ENCODE measurements at places on chromosomes 1 and 21.

- DNase-seq: no peak
These were observed 1092.2 kb downstream of the PLA2G4A start for GRCh38 chr1:187920976-187921375.

DNA sequence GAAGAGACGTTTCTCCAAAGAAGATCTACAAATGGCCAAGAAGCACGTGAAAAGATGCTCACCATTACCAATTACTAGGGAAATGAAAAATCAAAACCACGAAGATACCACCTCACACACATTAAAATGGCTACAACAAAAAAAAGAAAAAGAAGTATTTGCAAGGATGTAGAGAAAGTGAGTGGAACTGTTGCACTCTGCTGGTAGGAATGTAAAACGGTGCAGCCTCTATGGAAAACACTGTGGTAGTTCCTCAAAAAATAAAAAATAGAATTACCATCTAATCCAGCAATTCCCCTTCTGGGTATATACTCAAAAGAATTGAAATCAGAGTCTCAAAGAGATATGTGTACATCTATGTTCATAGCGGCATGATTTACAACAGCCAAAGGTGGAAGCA lies 115.4 kb upstream of the EDN2 start:
- no peak for DNase-seq

DNA sequence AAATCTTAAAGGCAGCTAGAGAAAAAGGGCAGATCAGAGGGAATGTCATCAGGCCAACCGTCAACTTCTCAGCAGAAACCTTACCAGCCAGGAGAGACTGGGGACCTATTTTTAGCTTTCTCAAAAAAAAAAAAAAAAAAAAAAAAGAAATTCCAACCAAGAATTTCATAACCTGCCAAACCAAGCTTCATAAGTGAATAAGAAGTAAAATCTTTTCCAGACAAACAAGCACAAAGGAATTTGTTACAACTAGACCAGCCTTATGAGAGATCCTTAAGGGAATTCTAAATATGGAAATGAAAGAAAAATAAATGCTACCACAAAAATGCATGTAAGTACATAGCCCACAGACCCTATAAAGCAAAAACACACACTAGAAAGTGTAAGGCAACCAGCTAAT lies 267.7 kb downstream of the AKT3 start:
- DNase-seq: no peak

GRCh38 chr1:235411489-235412486 lies 44.6 kb downstream of the TBCE start:
- DNase-seq: peak; percentile 42

- no peak for DNase-seq
These were observed 18.5 kb downstream of the FOXO6 start for GRCh38 chr1:41379738-41380130.

DNA sequence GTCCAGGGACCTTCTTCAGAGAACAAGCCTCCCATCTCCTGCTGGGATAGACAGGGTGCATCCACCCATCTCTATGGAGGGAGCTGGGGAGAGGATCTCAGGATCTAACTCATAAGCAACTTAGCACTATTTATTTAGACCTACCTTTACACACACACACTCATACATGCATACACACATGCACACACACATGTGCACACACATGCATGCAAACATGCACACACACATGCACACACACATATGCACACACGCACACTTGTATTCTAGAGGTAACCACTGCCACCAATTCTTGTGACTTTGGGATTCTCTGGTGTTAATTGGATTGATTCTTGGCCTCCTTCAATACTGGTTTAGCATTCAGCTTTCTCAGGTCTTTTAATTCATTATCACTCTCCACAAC lies 9.8 kb downstream of the MT1HL1 start:
- DNase-seq: no peak

- DNase-seq: no peak
These were observed at the start of gene INSRR for GRCh38 chr1:156858959-156859522. Gene INSRR, minus strand, starts transcription at chr1:156859117. Its CDS starts 496 bp downstream, at chr1:156858621.

DNA sequence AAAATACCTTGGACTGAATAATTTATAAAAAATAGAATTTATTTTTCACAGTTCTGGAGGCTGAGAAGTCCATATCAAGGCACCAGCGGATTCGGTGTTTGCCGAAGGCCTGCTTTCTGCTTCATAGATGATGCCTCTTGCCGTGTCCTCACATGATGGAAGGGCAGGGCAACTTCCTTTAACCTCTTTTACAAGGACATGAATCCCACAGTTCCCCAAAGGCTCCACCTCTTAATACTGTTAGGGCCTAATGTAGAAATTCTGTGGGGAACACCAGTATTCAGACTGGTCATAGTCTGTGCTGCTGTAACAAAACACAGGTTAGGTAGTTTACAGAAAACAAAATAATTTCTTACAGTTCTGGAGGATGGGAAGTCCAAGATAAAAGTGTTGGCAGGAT lies 25.9 kb downstream of the DYRK1A start:
- no peak for DNase-seq

- no peak for DNase-seq
These were observed 228.5 kb downstream of the LRRC40 start for GRCh38 chr1:69976896-69977295.

DNA sequence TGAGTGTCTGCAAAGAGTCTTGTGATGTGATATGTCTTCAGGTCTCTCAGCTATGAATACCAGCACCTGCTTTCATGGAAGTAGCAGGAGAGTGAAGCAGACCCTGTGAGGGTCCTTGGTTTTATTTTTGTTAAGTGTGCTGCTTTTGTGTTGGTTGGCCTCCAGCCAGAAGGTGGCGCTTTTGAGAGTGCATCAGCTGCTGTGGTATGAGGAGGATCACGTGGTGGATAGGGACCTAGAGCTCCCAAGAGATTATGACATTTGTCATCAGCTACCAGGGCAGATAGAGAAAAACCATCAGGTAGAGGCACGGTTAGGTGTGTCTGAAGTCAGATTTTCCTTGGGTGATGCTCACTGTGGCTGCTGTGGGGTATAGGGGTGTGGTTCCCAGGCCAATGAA lies 1232.1 kb downstream of the MRPL39 start:
- DNase-seq: no peak

GRCh38 chr1:156434989-156435544 lies 65.5 kb downstream of the MEF2D start:
- DNase-seq: no peak

DNA sequence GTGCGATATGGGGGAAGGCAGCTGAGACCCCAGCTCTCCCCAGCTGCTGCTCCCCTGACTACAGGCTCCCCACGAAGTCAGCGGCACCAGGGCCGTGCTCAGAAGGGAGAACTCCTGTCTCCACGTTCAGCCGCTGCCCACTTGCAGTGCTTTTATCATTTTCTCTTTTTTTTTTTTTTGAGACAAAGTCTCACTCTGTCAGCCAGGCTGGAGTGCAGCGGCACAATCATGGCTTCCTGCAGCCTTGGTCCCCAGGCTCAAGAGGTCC lies 933 bp upstream of the FTCD start:
- no peak for DNase-seq

- DNase-seq: no peak
These were observed 13.3 kb upstream of the TP53BP2 start for GRCh38 chr1:223859058-223859457.

- DNase-seq: no peak
These were observed 62.1 kb downstream of the CLIC6 start for GRCh38 chr21:34730756-34731445.

DNA sequence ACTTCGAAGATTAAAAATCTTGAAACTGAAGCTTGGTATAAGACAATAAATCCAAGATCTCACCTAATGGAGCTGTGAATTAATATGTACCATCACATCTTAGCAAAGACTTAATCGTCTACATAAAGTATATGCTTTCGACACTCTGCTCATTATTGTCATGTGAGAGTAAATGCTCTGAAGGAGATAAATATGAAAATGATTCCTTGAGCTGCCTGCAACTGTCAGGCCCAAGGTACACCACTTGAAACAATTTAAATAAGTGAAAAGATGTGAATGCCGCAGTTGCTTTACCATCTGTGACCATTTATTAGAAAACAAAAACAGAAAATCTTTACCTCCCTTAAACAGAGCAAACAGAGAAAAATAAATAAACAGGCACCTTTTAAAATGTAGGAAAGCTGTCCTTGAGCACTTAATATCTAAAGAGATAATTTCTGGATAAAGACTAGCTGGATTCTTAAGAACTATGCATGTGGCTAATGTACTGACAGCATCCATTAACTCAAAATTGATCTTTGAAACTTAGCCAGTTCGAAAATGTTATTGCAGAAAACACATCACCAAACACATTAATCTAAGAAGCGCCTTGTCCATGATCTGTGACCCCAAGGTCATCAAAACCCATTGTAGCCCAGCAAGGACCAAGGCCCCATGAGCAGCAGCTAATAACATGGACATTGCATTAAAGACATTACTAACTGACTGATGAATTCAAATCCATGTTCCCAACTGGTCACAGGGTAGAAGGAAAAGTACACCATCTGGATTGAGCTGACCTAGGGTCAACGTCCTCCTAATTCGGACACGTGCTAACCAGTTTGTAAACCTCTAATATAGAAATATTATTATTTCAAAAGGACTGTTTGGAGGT lies 18.3 kb upstream of the KRTAP7-1 start:
- DNase-seq: no peak

- no peak for DNase-seq
These were observed 98.2 kb downstream of the UCK2 start for GRCh38 chr1:165925498-165926079.

GRCh38 chr1:156559086-156559796 lies 13.1 kb downstream of the IQGAP3 start:
- DNase-seq: no peak

DNA sequence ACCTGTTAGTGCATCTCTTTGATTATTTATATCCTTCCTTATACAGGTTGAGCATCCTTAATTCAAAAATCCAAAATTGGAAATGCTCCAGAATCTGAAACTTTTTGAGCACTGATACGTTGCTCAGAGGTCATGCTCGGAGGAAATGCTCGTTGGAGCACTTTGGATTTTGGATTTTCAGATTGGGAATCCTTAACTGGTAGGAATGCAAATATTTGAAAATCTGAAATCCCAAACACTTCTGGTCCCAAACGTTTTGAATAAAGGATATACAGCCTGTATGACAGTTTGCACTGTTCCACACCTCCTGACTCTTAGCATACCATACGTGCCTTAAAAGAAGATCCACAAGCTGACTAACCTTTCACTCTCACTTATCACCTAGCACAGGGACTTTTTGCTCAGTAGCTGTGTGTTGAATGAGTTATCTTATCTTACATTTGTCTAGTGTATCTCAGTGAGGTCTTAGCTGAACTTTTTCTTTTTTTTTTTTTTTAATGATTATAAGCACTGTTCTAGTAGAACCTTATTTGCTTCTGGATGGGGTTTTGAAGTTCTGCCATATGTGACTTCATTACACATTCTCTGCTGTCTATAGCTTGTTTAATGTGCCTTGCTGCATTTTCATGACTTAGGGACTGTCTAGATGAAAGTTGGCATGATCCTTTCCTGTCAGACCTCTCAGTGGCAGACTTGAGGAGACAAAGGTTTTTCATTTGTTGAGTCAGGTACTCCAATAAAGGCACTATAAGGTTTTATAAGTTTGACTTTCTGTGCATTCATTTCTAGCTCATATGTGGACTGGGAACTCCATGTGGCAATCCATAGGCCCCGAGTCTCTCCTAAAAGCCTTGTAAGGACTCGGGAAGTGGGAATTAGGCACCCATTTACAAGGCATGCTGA lies 21.6 kb downstream of the PTGFRN start:
- no peak for DNase-seq

GRCh38 chr21:35398346-35398982 lies 349.4 kb upstream of the RUNX1 start:
- DNase-seq: no peak

DNA sequence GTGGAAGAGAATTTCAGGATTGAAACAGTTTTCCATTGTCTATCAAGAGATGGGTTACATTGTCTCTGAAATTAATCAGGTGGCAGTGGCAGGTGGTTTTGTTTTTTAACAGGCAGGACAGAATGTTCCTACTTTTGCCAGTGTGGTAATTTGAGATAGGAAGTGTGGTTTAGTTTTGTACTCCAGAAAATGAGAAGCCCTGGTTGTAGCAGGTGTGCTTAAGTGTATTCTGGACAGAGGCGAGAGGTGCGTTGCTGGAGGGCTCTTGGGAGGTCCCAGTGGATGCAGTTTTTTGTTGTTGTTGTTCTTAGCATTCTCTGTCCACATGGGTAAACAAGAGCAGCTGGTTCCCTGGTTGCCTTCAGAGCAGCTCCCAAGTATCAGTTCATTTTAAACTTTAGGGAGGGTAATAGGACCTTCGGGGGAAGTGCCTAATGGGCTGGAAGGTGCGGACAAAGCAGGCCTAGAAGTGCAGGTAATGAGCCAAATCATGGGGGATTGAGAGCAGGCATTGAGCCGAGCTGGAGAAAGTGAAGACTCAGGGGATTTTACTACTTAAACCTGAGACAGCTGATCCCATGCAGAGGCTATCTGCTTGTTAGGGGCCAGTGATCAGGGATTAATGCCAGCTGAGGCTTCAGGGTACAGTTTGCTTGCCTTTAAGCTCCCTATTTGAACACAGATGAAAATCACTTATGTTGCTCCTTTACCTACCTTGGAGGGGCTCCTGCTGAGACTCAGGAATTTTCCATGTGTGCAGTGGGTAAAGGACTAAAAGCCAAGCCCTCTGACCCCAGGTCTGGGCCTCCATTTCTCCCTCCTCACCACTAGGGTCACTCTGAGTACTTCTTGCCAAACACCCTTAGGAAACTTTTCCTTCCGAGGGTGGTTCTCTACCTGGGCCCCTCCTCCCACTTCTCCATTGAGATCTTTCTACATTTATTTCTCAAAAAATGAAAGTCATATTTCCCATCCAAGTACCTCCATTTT lies 6.1 kb downstream of the PFKFB2 start:
- DNase-seq: no peak

DNA sequence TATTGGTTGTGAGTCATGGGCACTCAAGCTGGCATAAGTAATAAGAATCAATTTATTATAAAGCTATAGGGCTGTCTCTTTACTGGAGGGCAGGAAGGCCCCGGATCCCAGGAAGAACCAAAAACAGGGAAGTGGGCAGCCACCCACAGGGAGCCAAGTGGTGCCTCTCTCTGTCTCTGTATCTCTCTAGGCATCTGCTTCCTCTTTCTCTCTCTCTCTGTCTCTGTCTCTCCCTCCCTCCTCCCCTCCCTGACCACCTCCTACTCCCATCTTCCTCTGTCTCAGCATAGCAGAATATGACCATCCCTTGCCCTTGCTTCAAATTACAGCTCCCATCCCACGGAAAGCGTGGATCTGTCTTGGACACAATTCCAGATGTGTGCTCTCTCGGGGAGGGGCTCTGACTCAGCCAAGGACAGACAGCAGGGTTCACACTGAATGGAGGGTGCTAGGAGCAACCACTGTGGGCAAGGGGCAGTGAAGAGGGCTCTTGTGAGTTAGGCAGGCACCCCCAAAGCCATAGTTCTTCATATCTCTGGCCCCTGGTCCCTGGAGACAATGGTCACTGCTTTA lies 80.4 kb upstream of the LPGAT1 start:
- DNase-seq: no peak

DNA sequence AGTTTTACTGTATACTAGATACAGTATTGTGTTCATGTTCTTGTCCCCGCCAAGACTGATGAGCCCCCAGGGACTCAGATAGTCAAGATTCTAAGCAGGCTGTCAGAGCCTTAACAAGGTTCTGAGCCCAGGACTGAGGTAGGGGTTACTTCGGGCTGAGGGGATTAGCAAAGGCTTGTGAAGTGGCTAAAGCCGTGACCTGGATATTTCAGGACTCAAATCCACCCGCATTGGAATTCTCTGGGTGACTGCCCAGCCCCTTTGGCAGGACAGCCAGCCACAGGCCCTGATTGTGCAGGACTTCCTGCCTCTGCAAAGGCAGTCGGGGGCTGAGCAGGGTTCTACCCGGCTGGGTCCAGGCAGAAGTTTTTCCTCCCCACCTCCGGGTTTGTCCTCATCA lies at the start of gene PLA2G5:
PLA2G5 (plus strand) TSS at position 321 of the 400 bp plus-strand sequence. CDS start 14,637 bp downstream, outside the sequence.
- DNase-seq: peak; percentile 1

Data from cerebellar cortex (tissue), 1 donor.